Pancreas (tissue), 10 donors: ENCODE measurements at places on chromosomes 5 and 9.
A peak's percentile ranks its signal among the peaks of the same experiment; 100 is the strongest.

GRCh38 chr5:1064383-1065142 is 47.3 kb downstream of the SLC12A7 start:
- no peak for DNase-seq

DNA sequence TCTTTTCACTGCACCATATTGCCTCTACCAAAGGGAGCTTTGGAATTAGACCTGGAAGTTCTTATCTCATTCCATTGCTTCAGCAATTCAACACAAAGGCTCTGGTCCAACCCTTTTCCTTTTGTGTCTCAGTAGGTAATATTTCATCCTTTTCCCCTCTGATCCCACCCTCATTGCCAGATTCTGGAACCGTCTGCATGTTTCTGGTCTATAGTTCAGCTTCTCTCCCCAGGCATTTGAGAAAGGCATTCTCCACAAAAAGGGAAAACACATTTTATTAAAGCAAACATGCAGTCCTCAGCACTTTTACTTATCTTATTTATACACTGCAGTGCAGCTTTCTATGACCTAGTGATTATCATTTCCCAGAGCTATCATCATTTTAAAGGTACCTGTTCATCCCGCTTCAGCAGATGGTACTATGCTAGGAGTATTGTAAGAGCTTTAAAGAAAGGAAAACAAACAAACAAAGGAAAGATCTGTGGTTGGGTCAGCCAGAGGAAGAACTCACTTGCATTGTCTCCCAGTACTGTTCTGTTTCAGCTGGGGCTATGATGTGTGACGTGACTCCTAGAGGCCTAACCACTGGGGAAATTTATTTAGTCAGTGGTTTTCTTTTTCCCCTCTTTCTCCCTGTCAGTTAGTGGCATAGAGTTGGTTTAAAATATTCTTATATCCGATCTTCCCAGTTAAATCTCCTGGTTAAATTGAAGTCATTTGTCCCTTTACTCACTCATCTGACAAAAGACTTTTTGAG is 269.2 kb downstream of the TMEM38B start:
- no peak for DNase-seq

DNA sequence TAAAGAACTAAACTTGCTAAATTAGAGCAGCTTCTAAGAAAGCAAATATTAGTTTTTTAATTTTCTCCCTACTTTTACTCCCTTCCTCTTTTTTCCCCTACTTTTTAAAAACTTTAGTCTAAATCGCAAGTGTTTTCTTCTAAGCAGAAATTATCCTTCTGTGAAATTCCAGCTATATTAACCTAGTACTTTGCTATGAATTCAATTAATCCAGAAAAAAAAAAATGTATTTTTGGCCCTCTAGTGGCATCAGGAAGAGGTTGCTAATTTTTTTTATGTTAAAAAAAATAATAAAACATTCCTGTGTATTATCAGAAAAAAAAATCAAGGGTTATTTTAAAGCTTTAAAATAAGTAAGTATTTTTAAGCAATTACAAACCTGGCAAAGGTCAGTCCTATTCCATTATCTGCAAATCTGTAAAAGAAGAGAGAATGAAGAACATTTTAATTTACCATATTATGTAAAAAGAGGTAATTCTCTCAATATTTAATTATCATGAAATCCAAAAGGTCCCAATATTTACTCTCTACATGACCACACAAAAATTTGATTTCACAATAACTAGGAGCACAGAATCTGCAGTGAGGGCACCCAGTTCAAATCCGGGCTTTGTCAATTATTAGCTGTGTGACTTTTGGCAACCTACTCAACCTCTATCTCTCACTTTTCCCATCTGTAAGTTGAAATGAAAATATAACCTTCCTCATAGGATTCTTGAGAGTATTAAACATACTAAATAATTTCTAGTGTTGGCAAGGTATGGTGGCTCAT is 52.0 kb downstream of the CEMIP2 start:
- no peak for DNase-seq

DNA sequence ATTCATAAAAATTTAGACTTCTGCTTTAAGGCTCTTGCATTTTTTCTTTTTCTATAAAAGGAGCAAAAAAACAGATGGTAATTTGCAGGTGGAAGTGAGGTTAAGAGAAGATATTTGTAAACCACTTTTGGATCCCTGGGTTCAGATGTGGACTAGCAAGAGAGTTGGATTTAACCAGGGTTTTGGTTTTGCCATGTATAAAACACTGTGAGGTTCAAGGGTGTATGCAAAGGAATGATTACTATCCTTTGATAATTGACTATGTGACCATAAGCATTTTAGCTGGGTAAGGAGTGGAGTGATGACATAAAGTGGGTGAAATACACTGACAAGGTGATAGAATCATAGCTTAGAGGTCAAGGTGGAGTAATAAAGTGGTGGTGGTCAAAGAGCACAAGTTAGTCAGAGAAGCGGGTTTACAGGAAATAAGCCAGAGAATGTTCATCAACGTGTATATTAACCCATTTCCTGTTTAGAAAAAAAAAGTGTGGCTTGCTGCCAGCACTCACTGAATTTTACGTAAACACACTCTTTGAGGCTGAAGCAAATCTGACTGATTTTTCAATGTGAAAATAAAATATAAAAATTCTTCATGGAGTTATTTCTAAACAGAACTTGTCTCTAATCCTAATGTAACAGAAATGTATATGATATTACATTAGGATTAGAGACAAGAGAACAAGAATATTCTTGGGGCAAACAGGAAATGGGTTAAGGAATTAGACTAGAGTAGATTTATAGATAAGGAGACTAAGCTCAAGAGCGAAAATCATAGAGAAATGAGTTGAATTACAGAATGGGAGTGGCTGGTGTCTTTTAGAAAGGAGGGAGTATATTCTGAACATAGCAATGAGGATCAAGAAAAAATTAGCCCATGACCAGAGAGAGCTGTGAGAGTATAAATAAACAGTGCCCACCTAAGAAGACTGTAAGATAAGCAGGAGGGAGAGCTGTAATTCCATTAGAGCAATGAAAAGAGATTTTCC is 74.5 kb downstream of the CDKN2A start:
- no peak for DNase-seq

GRCh38 chr5:32531885-32532520 is 53.4 kb upstream of the SUB1 start:
- DNase-seq = no peak

DNA sequence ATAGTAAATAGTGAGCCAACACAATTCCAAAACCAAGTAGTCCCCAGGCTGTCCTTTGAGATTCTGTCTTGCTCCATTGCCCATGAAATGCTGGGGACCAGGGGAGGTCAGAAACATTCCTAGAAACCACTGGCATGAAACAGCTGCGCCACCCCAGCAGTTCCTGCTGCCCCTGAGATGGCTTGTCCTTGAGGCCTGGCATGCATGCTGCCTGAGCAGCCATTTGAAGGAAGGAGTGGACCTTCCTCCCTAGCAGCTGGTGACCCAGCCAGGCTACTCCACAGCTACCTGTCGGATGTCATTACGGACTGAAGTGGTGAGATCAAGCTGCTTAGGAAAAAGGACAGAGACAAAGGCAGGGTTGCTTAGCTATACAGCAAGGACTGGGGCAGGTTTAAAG is 260.6 kb downstream of the DENND1A start:
- no peak for DNase-seq

DNA sequence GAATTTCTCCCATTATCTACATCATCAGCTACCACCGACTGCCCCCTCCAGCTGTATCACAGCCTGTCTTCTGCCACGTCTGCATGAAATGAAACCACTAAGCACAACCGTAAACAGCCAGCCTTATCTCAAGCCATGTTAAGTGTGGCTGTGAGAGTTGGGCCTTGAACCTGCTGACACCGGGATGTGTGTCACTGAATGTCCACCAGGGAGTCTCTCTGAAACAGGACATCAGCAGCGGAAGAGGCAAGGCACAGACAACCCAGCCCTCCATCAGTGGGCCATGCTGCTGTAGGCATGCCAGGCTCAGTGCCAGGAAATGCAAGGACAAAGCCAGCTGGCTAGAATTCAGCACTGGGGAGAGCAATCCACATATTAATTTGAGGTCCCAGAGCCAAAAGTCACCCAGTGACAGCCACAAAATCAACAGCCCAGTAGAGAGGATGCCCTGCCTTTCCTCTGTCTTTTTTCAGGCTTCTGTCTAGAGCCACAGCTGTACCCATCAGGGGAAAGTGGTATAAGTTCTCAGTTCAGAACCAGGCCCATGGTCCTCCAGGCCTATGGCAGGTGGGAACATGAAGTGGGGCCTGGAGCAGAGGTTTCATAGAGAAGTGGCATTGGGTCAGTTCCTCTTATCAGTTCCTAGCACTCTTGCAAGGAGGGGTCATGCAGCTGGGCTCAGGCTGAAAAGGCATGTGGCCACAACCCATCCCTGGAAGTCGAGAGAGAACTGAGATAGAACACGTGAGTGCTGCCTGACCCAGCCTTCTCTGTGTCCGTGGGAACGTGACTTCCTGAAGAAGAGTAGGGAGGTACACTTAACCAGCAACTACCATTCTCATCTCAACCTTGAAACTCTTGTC is 199.4 kb downstream of the ESM1 start:
- DNase-seq = peak; percentile 46

DNA sequence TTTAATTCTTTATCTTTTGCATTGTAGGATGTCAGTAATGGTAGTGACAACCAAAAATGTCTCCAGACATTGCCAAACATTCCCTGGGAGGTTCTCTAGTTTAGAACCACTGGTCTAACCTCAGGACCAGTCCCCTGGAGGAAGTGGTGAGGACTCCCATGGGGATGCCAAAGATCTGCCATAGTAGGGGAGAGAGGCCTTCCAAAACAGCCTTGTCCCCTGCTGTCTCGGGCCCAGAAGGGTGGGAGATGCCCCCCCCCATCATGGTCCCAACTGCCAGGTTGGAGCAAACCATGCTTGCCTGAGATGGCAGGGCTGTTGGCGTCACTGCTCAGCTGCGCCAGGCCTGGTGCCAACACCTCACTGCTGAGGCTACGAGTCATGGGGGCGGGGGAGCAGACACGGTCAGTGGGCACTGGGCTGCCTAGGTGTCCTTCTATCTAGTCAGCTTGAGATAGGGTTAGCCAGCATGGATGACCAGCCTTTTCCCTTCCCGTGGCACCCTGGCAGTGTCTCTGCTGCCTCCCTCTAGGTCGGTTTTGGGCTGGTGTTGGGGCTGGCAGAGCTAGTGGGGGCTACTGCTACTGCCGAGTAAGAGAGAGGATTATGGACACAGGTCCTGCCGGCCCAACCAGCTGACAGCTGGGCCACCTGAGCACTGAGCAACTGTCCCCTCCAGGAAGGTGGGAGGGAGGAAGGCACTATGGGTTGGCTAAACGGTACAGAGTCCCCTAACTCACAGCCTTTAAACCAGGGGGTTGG is 8.3 kb upstream of the CXXC5 start:
- DNase-seq = peak; percentile 88

DNA sequence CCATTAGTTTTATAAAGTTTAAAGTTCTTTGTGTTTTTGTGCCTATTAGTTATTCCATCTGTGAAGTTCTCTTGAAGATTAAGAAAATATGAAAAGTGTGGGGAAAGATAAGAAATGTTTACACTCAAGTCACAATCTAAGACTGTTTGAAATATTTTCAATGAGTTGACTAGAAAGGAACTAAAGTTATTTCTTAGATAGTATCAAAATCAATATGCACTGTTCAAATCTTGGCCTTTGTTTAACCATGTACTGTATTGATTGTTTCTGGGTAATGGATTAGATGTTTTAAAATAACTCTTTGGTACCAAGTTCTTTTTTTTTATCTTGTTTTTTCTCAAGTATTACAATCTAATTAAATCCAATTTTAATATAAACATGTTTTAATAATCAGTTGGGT is 46.0 kb downstream of the SMC5 start:
- DNase-seq = no peak
